Activated CD4-positive, CD25-positive, alpha-beta regulatory T cell treated with anti-CD3 and anti-CD28 coated beads, Interleukin-2, amount 50 U/mL, for 16 hours (primary cell): ENCODE measurements at places on chromosomes 2 and 18.

GRCh38 chr2:207813221-207813916, 43.7 kb upstream of the FZD5 start:
- DNase-seq, result no peak

- no peak for DNase-seq
These were observed 53.2 kb upstream of the MAT2A start for GRCh38 chr2:85485815-85486214.

DNA sequence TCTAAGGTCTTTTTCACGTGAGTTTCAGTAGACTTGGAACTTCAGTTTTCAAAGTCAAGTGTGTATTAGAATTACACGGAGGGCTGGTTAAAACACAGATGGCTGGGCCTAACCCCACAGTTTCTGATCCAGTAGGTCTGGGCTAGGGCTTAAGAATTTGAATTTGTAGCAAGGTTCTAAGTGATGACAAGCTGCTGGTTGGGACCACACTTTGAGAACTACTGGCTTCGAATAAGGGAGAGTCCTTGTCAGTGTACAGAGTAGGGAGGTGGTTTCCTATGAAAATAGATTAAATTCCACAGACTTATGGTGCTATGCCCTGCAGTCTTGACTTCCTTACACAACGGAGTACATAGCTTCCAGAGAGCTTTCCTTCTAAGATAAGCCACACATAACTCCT, 4.5 kb downstream of the RHOB start:
- DNase-seq, result no peak

GRCh38 chr2:100817388-100817985, 2.5 kb upstream of the NPAS2 start:
- DNase-seq, result no peak

DNA sequence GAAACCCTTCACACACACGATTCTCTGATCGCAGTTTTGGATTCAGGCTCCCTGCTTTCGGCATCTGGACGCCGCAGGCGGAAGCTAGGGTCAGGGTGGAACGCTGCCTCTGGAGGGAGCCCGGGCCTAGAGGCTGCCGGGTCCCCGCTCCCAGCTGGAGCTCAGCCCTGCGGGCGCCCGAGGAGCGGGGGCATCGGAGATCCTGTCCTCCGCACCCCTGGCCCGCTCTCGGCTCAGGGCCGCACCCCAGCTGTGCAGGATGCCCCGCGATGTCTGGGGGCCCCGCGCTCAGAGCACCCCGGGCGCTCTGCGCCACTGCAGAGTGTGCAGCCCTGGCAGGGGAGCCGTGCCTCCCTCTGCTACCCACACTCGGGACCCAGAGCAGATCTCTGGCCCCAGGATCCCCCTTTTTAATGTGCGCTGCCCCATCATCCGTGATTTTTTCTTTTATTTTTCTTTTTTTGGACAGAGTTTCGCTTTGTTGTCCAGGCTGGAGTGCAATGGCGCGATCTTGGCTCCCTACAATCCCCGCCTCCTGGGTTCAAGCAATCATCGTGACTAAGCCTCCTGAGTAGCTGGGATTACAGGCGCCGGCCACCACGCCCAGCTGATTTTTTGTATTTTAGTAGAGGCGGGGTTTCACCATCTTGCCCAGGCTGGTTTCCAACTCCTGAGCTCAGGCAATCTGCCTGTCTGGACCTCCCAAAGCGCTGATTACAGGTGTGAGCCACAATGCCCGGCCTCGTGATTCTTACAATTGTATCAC, 54.8 kb upstream of the TUBA3E start:
- no peak for DNase-seq
